ENCODE measurements at places on chromosomes 1 and 21.

DNA sequence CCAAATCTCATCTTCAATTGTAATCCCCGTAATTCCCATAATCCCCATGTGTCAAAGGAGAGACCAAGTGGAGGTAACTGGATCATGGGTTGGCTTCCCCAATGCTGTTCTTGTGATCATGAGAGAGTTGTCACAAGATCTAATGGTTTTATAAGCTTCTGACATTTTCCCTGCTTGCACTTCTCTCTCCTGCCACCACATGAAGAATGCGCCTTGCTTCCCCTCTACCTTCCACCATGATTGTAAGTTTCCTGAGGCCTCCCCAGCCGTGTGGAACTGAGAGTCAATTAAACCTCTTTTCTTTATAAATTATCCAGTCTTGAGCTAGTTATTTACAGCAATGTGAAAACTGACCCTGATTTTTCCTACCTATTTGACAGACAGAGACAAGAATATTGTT, 162.5 kb upstream of the SYT6 start:
- no peak for DNase-seq

DNA sequence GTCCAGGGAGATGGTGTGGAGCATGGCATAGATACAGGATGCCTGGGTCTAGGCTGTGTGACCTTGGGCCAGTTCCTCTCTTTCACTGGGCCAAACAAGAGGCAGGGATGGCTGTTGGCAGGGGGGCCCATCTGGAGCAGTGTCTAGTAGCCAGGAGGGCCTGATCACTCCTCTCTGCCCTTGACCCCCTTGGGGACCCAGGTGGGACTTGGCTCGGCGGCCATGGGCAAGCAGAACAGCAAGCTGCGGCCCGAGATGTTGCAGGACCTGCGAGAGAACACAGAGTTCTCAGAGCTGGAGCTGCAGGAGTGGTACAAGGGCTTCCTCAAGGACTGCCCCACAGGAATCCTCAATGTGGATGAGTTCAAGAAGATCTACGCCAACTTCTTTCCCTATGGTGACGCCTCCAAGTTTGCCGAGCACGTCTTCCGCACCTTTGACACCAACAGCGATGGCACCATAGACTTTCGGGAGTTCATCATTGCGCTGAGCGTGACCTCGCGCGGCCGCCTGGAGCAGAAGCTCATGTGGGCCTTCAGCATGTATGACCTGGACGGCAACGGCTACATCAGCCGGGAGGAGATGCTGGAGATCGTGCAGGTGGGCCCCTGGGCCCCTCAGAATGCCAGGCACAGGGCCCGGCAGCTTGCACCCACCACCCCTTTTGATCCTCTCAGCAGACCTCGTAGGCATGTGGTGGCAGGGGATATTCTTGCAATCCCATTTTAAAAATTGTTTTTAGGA, 2.6 kb downstream of the HPCA start:
- DNase-seq, result no peak

DNA sequence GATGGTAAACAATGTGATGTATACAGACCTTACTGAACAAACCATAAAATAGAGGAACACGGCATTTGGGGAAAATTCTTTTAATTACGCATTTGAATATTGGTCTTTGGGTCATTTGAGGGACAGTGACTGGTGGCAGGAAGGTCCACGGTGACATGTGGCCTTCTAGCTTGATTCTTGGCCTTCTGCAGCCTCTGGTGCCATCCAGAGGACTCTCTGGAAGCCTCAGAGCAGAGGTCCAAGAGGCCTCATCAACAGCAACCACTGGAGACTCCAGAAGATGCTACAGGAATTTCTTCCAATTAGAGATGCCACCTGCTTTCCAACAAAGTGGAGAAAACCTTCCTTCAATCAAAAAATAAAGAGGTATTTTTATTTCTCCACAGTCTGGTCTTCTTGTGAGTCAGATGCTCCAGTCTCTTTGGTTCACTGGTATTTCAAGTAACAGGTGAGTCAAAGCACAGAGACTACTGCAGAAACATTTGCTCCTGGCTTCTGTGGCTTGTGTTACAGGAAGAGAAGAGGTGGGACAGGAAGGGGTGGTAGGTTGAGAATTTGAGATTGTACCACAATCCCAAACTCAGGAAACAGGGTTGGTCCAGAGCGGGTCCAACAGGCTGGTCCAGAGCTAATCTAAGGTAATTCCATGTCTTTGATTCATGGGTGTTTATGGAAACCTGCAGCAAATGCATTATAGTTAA, 2.7 kb upstream of the F5 start:
- DNase-seq, result no peak

DNA sequence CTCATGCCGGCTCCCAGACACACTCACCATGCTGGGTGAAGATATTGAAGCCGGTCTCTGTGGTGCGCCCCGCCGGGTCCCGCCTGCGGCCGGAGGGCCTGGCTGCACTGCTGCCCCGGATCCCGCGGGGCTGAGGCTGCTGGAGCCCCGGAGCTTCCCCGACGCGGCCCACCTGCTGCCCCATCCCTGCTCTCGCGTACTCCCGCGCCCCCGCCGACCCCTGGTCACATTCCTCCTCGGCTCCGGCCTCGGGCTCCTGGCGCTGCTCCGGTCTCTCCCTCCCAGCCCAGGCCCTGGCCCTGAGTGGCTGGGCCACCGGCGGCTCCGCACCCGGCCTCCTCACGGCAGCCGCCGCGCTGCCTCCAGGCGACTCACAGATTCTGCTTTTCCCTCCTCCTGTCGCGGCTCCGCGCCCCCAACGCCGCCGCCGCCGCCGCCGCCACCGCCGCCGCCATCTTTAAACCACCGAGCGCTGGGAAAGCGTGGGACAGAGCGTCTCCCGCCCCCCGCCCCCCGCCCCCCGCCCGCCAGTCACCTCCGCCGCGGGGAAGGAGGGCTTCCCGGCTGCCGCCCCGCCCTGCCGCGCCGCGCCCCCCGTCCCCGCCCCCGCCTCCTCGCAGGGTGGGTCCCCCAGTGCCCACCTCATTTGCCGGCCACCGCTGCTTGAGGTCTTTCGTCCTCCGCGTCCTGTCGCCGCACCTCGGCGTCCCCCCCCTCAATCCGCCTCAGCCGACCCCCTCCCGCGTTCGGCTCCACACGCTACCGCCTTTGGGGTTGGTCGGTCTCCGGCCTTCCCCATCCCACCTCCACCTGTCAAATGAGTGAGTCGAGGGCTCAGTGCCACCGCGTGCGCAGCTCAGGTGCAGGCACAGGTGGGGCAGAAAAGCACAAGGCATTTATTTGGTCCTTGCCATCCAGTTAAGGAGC, at the start of gene ABL2:
TSS of gene ABL2 (minus strand) at position 464 of the 927 bp plus-strand sequence. CDS start at position 184, 280 bp downstream.
- peak; percentile 40 for DNase-seq

DNA sequence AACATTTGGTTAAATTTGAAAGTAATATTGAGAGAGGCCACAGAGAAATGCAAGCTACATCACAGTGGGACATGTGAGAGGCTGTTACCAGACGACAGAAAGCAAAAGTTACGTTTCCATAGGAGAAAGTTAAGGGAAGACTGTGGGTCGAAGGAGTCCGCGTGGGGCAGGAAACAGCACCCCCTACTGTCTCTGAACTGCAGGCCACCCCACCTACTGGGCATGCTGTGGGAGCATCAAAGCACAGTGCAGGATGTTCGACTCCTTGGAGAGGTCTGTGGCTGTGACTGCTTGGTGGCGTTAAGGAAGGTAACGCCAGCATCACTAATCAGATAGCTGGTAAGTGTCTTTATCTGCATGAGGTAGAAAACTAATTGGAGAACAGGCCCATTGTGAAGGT, 123.9 kb downstream of the PTBP2 start:
- peak; percentile 5 for DNase-seq

DNA sequence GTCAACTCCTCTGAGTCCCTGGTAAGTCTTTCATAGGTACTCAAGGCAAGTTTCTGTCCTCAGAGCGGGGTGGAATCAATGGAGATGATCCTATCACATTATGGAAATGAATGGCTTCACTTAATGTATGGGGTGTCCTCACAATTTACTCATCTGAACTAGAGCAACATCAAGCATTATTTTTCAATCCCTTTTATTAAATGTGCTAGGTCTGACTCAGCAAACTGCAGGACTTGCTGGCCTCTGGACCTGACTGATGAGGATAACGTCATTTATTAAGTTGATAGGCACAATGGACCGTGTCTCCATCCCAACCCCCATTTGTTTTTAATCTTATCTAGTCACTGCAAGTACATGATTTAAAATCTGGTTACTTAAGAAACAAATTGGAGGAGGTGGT, 259.2 kb downstream of the NUF2 start:
- DNase-seq, result no peak

DNA sequence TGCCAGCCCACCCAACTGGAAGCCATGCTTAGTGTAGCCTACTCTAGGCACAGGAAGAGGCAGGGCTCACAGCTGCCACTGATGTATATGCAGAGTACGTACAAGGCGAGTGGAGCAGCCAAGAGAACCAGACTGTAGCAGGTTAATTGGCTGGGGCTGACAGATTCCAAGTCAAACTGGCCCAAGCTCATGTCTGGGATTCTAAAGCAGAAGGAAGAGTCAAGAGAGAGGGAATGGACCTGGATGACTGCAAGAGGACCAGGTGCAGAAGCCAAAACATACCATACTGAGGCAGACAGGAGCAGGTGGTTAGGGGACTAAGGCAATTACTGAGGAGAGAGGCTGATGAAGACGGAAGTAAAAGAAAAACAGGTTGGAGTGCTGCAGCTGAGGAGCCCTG, 51.3 kb upstream of the LRRN2 start:
- DNase-seq, result no peak

- DNase-seq, result no peak
Observed at GRCh38 chr1:85282424-85282823, 6.0 kb upstream of the BCL10 start.

GRCh38 chr1:79811173-79811572, 804.6 kb upstream of the ADGRL4 start:
- no peak for DNase-seq

- DNase-seq, result no peak
Observed at GRCh38 chr1:40810927-40811326, 27.3 kb downstream of the KCNQ4 start.

- no peak for DNase-seq
Observed at GRCh38 chr1:6278263-6278662, 17.4 kb upstream of the GPR153 start.

DNA sequence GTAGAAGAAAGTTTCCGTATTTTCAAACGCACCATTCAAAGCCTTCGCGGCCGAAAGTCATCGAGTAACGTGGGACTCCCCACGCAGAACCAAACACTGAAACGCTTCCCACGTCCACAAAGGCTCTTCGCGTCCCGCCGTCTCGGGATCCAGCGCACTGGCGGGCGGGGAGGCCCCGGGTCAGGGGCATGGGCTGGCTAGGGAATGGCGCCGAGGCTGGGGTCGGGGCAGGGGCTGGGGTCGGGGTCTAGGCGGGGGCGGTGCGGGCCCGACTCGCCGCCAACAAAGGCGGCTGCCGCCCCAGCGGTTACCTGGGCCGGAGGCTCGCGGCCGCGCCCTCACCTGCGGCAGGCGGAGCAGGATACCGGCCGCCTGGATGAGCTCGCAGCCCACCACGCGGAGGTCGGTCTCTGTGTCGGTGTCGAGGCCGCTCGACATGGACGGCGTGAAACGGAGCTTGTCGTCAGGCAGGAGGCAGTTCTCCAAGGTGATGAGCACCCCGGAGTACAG, 403 bp downstream of the CCNL2 start:
- no peak for DNase-seq

GRCh38 chr1:197928849-197929336, 11.7 kb downstream of the LHX9 start:
- DNase-seq, result peak; percentile 49

DNA sequence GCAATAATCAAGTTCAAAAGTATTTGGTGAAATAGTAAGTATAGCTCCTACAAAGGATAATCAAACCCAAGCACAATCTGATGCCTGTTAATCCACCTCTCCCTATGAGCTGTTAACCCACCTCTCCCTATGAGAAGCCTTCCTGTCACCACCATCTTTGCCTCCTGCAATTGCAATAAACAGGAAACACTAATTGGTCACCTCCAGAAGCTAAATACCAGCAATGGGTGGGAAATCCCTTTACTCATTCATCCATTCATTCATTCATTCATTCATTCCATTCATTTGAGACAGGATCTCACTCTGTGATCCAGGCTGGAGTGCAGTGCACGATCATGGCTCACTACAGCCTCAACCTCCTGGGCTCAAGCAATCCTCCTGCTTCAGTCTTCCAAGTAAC, 132.8 kb downstream of the RERE start:
- DNase-seq, result no peak

- peak; percentile 20 for DNase-seq
Observed at GRCh38 chr1:244969355-244970235, 105.3 kb upstream of the HNRNPU start.

DNA sequence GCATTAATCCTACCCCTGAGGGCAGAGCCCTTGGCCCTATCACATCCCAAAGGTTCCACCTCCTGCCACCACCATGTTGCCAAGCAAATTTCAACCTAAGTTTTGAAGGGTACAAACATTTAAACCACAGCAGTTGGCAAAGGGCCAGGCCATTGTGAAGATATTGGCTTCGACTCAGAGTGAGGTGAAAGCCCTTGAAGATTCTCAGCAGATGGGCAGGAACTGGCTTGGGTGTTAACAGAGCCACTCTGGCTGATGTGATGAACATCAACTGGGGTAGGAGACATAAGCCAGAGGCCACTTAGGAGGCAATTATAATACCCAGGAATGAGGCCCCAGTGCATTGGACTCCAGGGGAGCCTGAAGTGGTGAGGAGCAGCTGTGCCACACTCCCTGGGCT, 207.7 kb upstream of the KAZN start:
- no peak for DNase-seq

- DNase-seq, result peak; percentile 70
Observed at GRCh38 chr1:150979092-150980056, 2.7 kb upstream of the ANXA9 start.

DNA sequence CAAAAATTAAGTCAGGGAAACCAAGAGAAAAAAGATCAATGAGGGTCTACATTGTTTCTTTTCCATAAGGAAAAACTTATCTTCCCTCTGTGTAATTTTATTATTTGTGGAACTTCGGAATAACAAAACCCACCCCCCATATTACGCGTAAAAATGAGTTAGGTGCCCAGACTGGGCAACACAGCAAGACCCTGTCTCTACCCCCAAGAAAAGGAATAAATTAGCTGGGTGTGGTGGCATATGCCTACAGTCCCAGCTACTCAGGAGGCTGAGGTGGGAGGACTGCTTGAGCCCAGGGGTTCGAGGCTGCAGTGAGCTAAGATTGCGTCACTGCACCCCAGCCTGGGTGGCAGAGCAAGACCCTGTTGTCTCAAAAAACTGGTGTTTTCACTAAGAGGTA, 20.4 kb downstream of the PSMB4 start:
- DNase-seq, result no peak

- no peak for DNase-seq
Observed at GRCh38 chr1:106621853-106622252, 434.6 kb upstream of the PRMT6 start.

GRCh38 chr1:172801771-172802322, 142.9 kb downstream of the FASLG start:
- DNase-seq, result no peak

- no peak for DNase-seq
Observed at GRCh38 chr1:117467336-117467735, 100.1 kb downstream of the MAN1A2 start.

DNA sequence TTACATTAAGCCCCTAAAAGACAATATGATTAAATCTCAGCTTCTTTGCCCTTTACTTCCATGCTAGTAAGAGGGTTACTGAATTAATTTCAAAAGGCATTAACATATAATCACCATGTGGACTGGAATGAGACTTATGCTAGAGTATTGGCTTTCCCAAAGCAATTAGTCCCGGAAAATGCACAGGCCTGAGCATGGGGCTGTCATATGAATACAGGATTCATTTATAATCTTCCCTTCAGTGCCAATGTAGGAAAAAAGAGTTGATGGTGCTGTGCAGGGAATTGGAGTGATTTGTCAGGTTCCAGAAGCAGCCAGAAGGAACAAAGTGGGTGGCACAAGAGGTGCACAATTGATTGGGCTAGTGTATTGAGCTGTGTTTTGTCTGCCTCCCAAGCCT, 199.0 kb upstream of the L1TD1 start:
- no peak for DNase-seq

- no peak for DNase-seq
Observed at GRCh38 chr1:169779150-169779549, 15.6 kb downstream of the METTL18 start.

Data from stimulated activated CD8-positive, alpha-beta memory T cell treated with anti-CD3 and anti-CD28 coated beads, Interleukin-15, amount 100 ng/mL, for 48 hours (primary cell).